ENCODE measurements at places on chromosomes 3 and 15.

- DNase-seq: no peak
Measured at GRCh38 chr3:176692966-176693785, 504.1 kb downstream of the TBL1XR1 start.

DNA sequence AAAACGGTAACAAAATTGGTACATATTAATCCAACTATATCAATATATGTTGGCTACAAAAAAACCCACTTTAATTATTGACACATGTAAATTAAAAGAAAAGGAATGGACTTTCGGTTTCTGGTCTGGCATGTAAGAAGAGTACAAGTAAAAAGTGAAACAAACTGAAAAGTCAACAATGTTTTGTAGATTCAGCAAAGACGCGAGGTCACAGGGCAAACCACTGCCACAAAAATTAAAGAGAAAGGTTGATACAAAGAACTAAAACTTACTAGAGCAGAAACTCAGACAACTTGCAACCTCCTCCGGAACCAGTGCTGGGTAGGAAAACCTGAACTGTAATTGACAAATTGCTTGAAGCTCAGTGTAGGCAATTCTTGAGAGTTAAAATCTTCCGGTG is 110.6 kb upstream of the ARPP21 start:
- DNase-seq: no peak

DNA sequence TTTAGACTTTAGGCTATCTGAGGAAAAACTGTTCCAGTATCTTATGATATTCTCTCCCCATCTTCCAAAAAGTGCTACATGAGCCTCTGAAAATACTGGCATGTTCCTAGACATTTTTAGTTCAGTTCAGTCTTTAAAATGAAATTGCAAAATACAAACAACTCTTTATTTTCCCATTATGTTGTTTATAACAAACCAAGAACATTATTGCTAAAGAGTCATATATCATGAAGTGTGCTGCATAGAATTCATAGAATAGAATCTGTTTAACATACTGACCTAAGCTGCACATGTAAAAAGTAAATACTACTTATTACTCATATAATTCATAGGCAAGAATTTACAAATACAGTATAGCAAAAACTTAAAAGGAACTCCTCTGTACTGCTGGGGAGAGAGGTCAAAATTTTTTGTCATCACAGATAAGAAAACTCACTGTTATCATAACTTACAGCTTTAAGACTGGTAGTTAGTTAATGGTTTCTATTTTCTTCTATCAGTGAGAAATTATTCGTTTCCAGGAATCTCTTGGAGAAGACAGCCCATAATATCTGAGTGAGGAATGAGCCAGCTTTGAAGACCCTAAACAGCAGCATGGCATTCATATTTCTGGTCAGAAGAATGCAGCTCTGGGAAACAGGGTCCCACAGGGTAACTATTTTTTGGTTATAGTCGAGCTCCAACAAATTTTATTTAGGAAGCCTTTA is 32.2 kb downstream of the FILIP1L start:
- no peak for DNase-seq

- no peak for DNase-seq
Measured at GRCh38 chr3:69767571-69767970, 28.3 kb downstream of the MITF start.

DNA sequence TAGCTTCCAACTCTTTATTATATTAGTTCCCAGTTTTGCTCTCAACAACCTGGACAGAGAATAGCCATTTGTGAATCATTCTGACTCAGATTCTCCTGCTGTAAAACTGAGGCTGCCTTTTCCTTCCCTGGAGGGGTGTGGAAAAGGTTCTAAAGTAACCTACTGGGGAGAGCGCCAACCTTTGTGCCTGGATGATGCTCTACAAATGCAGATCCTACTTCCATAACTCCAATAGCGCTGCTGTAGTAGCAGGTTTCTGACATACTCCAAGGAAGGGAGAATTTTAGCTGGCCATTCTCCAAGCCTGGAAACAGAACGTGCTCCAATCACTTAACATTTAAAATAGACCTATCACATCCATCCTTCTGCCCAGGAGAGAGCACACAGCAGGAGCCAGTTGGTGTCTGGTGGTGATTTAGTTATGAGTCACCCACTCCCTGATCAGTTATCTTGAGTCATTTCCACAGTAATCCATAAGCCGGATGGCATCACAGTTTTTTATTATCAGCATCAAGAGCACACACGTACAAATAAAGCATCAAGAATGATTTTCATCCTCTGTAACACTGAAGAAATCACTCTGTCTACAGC is 38.3 kb downstream of the MYH15 start:
- DNase-seq: no peak
